ENCODE measurements at places on chromosomes 6 and 20. TPM values are rescaled to one million over a fixed set of nuclear protein-coding genes. Genes with fewer than 3 reads are reported as not detected.

PTPN1 gene
- total RNA-seq: 59.7 TPM

DNA sequence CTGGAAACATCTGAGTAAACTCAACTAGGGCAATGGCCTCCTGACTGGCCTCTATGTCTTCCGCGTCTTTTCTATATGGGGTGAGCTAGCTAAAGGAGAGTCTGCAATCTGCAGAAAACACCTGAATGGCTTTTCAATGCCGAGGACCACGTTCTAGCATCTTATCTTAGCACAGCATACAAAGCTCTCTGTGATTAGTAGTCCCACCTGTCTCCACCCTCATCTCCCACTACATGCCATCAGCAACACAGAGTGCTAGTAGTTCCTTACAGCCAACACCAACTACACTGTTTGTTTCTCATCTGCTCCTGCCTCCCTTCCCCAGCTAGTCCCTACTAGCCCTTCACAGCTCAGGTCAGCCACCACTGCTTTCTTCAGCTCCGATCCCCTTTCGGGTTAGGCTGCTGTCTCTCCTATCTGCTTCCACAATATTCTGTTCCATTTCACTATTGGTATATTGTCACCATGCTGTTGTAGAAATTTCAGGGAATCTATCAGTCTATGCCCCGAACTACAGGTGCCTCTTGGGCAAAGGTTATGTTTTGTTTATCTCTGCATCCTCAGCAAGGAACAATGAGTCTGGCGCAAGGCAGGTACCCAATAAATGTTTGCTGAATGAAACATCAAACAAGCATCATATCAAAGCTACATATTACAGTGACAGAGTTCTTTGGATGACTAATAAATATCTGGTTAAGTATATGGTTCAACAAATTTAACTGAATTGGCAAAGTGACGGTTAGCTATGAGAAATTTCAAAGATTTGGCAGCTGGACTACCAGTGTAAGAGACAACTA is 12.2 kb downstream of the LYRM4 start:
- no peaks in the 10 kb centered on the region for H3K4me1 ChIP-seq
- H3K27ac ChIP-seq: no peak overlapping the region
- no peak overlapping the region for H3K4me3 ChIP-seq

GSTA3 gene
- not detected for total RNA-seq

- no peaks in the 10 kb centered on the region for H3K4me1 ChIP-seq
- no peaks in the 10 kb centered on the region for H3K27me3 ChIP-seq
- no peak overlapping the region for H3K27ac ChIP-seq
- DNase-seq: no peak
Observed at GRCh38 chr6:64786736-64787135, 920.3 kb downstream of the EYS start.

- H3K27me3 ChIP-seq: peaks cover 3% of the 10 kb centered on the region
- DNase-seq: no peak
- no peak overlapping the region for H3K27ac ChIP-seq
- H3K36me3 ChIP-seq: no peaks in the 10 kb centered on the region
Observed at GRCh38 chr6:105161421-105161820, 18.4 kb downstream of the POPDC3 start.

DNA sequence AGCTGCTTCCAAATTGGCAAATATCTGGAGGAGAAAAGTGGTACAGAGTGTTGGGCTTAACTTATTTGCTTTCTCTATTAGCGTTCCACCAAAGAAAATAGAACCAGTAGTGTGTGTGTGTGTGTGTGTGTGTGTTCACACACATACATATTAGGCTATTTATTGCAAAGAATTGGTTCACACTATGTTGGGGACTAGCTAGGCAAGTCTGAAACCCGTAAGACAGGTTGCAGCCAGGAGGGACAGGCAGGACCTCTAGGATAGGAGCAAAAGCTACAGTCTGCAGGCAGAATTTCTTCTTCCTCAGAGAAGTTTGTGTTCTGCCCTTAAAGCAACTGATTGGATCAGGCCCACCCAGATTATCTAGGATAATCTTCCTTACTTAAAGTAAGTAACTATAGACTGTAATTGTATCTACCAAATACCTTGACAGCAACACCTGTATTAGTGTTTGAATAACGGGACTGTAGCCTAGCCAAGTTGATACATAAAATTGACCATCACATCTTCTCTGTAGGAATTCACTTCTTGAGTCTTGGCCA is 12.8 kb downstream of the KCTD20 start:
- no peaks in the 10 kb centered on the region for H3K27me3 ChIP-seq
- no peak overlapping the region for H3K27ac ChIP-seq
- H3K36me3 ChIP-seq: no peaks in the 10 kb centered on the region
- peaks cover 3% of the 10 kb centered on the region for H3K4me1 ChIP-seq

- H3K36me3 ChIP-seq: no peaks in the 10 kb centered on the region
- no peak for DNase-seq
- no peak overlapping the region for H3K4me3 ChIP-seq
- no peaks in the 10 kb centered on the region for H3K4me1 ChIP-seq
- no peak overlapping the region for H3K27ac ChIP-seq
Observed at GRCh38 chr20:9555781-9556180, 41.4 kb downstream of the LAMP5 start.

DNA sequence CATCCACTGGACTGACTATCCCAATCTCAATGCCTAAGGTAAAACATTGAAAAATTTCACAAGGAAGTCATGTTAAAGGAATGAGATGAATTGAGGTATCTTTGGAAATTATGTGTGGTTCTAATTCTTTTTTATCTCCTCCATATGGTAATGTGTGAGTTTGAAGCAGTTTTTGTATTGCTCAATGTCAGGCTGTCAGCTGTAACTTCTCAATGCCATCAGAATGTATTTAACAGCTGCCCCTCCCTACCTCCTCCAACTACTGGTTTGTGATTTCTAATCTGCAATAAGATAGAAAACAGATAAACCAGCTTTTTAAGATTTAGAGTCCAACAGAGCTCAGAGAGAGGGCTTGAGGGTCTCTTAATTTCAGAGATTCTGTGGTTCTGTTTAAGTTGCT is 1005.8 kb upstream of the ADGRB3 start:
- H3K36me3 ChIP-seq: no peaks in the 10 kb centered on the region
- H3K4me1 ChIP-seq: no peaks in the 10 kb centered on the region
- H3K27ac ChIP-seq: no peak overlapping the region
- no peak overlapping the region for H3K4me3 ChIP-seq
- no peaks in the 10 kb centered on the region for H3K27me3 ChIP-seq

- H3K4me3 ChIP-seq: no peak overlapping the region
- H3K36me3 ChIP-seq: no peaks in the 10 kb centered on the region
- DNase-seq: peak; percentile 64
- no peak overlapping the region for H3K27ac ChIP-seq
- peaks cover 59% of the 10 kb centered on the region for H3K4me1 ChIP-seq
- no peaks in the 10 kb centered on the region for H3K27me3 ChIP-seq
Observed at GRCh38 chr6:43386492-43386891, 17.0 kb upstream of the ZNF318 start.

- DNase-seq: no peak
- no peaks in the 10 kb centered on the region for H3K4me1 ChIP-seq
- no peaks in the 10 kb centered on the region for H3K36me3 ChIP-seq
- H3K27me3 ChIP-seq: no peaks in the 10 kb centered on the region
- no peak overlapping the region for H3K27ac ChIP-seq
- H3K4me3 ChIP-seq: no peak overlapping the region
Observed at GRCh38 chr6:69185276-69185675, 550.2 kb downstream of the ADGRB3 start.

KIF25 gene
- total RNA-seq: not detected

- no peaks in the 10 kb centered on the region for H3K36me3 ChIP-seq
- peaks cover 1% of the 10 kb centered on the region for H3K4me1 ChIP-seq
- H3K27me3 ChIP-seq: no peaks in the 10 kb centered on the region
- DNase-seq: no peak
- no peak overlapping the region for H3K27ac ChIP-seq
Observed at GRCh38 chr6:38646166-38646878, 6.6 kb upstream of the BTBD9 start.

DNA sequence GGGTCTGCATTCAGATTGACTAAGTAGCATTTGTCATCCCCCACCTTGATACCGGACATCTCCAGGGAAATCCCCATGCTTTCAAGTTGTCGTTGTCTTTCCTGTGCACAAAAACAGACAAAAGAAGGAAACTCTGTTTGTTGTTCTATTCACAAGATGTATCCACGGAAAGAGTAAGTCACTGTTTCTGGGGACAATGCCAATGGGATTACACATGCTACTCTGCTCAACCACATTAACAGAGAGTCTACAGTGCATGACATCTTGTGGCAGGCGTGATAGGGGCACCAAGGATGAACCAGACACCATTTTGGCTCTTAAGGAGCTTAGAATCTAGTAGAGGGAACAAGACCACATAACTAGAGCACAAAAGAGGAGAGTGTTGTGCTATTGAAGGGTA is 124.4 kb upstream of the NUP153 start:
- H3K4me1 ChIP-seq: no peaks in the 10 kb centered on the region
- DNase-seq: no peak
- H3K27me3 ChIP-seq: no peaks in the 10 kb centered on the region
- no peak overlapping the region for H3K27ac ChIP-seq
- no peaks in the 10 kb centered on the region for H3K36me3 ChIP-seq

GRM4 gene
- total RNA-seq: not detected

SOBP gene
- not detected for total RNA-seq

DNA sequence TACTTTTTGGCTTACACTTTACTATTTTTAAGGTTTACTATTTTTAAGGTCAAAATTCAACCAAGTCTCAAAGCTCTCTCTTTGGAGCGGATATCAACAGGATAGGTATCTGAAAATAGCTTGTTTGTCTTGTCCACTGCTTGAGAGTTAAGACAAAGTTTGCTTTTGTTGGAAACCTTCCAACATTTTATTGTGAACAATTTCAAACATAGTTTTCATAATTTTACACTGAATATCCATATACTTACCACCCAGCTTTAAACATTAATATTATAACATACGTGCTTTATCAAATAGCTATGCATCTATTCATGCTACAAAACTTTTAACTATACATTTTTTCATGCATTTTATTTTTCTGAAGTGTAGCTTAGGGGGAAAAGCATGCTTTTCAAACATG is 109.9 kb downstream of the FYN start:
- no peak for DNase-seq
- peak overlapping the region; percentile 97 for H3K27ac ChIP-seq
- H3K36me3 ChIP-seq: no peaks in the 10 kb centered on the region
- no peaks in the 10 kb centered on the region for H3K27me3 ChIP-seq

GRCh38 chr6:104407957-104408356 is 451.8 kb downstream of the HACE1 start:
- H3K27me3 ChIP-seq: no peaks in the 10 kb centered on the region
- no peaks in the 10 kb centered on the region for H3K4me1 ChIP-seq
- no peak for DNase-seq
- H3K36me3 ChIP-seq: no peaks in the 10 kb centered on the region

DNA sequence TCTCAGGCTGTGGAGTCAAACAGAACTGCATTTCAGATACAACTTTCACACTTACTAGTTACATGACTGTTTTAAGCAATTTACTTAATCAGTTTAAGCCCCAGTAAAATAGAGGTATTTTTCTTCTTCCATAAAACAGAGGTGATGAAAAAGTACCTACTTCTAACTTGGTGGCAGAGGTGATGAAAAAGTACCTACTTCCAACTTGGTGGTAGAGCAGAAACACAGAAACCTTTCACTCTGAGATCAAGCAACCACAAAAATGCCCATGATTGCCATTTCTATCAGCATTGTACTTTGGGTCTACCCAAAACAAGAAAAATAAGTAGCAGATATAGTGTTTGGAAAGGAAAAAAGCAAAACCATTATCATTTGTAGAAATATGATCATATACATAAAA is 148.7 kb downstream of the OPRM1 start:
- no peak overlapping the region for H3K4me3 ChIP-seq
- H3K27ac ChIP-seq: no peak overlapping the region
- no peak for DNase-seq
- H3K36me3 ChIP-seq: peaks cover 4% of the 10 kb centered on the region
- H3K27me3 ChIP-seq: no peaks in the 10 kb centered on the region
- H3K4me1 ChIP-seq: peaks cover 4% of the 10 kb centered on the region

- H3K4me1 ChIP-seq: peaks cover 10% of the 10 kb centered on the region
- H3K36me3 ChIP-seq: no peaks in the 10 kb centered on the region
- no peaks in the 10 kb centered on the region for H3K27me3 ChIP-seq
Observed at GRCh38 chr6:16241321-16241689, 2.9 kb downstream of the GMPR start.

GRCh38 chr20:58366866-58367265 is 22.2 kb upstream of the VAPB start:
- no peak overlapping the region for H3K4me3 ChIP-seq
- H3K36me3 ChIP-seq: peaks cover 21% of the 10 kb centered on the region
- H3K27me3 ChIP-seq: no peaks in the 10 kb centered on the region
- no peak overlapping the region for H3K27ac ChIP-seq
- no peak for DNase-seq

HLA-DQA2 gene
- total RNA-seq: not detected

DNA sequence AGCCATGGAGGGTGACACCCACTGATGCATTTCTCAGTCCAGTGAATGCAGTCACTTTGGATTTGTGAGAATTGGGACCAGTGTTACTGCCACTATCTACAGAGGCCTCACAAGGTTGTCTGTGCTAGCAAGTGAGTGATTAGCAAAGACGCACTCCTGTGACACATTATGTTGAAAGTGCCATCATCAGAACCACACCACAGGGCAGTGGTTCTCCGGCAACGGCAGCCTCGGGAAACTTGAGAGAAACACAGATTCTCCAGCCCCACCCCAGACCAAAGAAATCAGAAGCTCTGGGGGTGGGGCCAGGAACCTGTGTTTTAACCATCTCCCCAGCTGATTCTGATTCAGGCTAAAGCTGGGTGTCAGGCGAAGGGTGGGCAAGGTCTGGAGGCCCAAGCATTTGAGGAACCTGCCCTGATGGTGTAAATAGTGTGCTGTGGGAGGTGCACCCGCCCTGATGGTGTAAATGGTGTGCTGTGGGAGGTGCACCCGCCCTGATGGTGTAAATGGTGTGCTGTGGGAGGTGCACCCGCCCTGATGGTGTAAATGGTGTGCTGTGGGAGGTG is 39.9 kb downstream of the TMEM242 start:
- no peak overlapping the region for H3K27ac ChIP-seq
- no peaks in the 10 kb centered on the region for H3K4me1 ChIP-seq
- DNase-seq: no peak

TDRD6 gene
- total RNA-seq: not detected

- no peak for DNase-seq
- H3K36me3 ChIP-seq: no peaks in the 10 kb centered on the region
- no peak overlapping the region for H3K27ac ChIP-seq
- H3K4me3 ChIP-seq: no peak overlapping the region
- H3K27me3 ChIP-seq: no peaks in the 10 kb centered on the region
Observed at GRCh38 chr20:44041001-44041400, 126.3 kb downstream of the TOX2 start.

RUNX2 gene
- total RNA-seq: 13.9 TPM

MATN4 gene
- total RNA-seq: not detected

FOXQ1 gene
- total RNA-seq: not detected

DNA sequence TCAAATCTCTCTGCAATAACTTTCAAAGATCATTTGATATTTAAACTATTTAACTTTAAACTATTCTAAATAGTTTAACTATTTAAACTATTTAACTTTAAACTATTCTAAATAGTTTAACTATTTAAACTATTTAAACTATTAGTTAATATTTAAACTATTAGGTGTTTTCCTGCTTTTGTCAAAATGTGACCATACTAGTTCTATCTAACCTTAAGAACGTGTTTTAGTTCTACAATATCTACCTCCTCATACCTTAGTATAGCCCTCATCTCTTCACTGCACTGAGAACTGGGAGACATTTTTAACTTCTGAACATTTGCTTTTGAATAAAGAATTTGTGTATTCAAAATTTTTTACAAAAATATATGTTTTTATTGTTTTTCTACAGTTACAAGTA is 429.1 kb downstream of the ADGRB3 start:
- no peaks in the 10 kb centered on the region for H3K4me1 ChIP-seq
- H3K36me3 ChIP-seq: no peaks in the 10 kb centered on the region
- H3K27me3 ChIP-seq: no peaks in the 10 kb centered on the region
- no peak for DNase-seq
- no peak overlapping the region for H3K27ac ChIP-seq

MCCD1 gene
- not detected for total RNA-seq
